ENCODE measurements at places on chromosomes 5 and 9.

DNA sequence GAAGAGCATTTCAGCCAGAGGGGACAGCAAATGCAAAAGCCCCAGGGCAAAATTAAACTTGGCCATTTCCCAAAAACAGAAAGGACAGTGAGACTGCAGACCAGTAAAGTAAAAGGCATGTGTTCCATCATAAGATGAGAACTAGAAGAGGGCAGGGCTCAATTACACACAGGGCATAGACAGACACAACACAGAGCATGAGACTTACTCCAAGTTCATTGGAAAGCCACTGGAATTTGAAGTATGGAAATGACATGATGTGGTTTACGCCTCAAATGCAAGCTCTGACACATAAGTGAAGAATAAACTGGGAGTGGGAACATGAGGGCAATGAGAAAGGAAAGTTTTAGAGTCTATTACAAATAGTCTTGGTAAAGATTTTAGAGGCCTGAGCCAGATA lies 446.6 kb upstream of the GRIA1 start:
- DNase-seq: no peak

DNA sequence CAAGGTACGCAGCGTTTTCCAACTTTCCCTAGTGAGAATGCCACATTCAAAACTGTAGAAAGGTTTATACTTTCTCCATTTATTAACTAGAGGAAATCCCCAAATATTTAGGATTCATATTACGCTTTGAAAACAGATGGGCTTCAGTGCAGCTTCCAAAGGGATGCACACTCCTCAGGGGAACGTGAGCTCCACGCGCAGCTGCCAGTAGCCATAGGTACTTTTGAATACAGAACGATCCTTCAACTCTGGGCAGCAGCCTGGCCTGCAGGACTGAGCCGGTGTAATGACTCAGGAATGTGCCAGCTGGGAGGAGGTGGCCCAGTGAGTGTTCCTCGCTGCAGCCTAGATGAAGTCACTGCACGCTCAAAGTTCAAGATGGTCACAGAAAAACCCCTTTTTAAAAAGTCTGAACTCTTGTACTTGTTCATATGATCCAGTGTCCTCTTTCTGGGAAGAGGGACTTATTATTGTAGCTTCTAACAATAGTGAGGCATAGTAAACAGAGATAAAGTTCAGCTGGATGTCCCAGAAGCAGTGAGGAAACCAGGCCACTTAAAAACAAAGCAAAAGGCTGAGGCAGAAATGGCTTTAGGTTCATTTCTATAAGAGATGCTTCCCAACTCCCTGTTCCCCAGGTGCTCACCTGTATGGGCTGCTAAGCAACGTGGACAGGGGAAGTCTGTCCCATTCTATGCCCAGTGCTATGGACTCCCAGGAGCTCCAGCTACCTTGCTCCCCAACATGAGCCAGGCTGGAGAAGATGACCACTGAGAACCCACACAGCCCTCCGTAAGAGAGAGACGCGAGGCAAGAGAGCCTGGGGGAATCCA lies 130.0 kb downstream of the LHFPL2 start:
- peak; percentile 89 for DNase-seq

GRCh38 chr9:113261917-113262671 lies 13.3 kb downstream of the CDC26 start:
- DNase-seq: no peak

GRCh38 chr5:168172760-168173223 lies 118.7 kb upstream of the WWC1 start:
- no peak for DNase-seq

- no peak for DNase-seq
These were observed 39.9 kb upstream of the RETREG1 start for GRCh38 chr5:16656561-16657191.

- DNase-seq: no peak
These were observed 26.1 kb upstream of the SLC6A3 start for GRCh38 chr5:1471240-1471853.

DNA sequence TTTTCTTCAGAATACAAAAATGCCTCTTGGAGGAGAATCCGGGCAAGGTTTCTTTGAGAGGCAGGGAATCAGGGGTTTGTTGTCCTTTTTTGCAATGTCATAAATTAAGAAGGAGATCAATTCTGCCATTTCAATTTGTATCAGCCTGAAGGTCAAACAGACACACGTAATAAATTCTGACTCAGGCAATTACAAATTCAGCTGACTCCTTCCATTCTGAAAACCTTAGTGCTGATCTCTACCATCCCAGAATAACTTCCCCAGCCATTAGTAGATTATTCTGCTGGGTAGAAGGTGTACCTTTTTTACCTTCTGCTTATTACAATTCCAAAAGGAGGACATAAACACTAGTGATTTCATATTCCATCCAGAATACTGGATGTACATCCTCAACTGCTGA lies 516.6 kb downstream of the AGTPBP1 start:
- no peak for DNase-seq

- peak; percentile 11 for DNase-seq
These were observed 1548.6 kb downstream of the EFNA5 start for GRCh38 chr5:106121972-106122605.

DNA sequence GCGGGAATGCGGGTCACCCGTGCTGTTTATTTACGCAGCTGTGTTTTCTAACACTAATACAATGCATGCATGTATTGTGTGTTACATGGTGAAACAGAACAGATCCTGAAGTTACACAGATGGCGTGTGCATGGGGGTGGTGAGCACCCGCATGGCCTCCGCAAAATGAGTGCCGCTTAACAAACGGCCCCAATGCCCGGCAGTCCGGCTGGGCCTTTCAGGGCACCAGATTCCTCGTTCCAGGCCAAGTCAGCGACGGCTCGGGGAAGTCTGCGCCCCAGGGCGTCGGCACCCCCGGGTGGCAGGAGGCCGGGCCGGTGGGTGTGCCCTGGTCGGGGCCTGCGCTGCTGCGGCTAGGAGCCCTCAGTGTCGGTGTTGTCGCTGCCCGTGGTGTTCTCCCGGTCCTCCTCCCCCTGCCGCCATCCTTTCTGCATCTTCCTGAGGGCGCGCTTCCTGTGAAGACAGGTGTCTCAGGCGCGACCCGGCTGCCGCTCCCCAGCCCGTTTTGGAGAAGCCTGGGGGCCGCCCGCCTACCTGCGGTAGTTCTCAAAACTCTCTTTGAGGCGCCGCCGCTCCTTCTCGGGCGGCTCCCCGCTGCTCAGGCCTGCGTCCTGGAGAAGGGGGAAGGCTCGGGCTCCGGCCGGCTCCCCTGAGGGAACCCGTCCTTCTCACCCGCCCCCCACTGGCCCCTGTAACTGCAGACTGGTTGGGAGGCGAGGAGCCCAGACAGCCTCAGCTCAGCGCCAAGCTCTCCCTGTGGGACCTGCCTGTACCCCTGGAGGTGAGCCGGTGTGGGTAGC lies 605 bp upstream of the DNLZ start:
- no peak for DNase-seq

GRCh38 chr9:97567894-97568202 lies 65.3 kb downstream of the TSTD2 start:
- no peak for DNase-seq

DNA sequence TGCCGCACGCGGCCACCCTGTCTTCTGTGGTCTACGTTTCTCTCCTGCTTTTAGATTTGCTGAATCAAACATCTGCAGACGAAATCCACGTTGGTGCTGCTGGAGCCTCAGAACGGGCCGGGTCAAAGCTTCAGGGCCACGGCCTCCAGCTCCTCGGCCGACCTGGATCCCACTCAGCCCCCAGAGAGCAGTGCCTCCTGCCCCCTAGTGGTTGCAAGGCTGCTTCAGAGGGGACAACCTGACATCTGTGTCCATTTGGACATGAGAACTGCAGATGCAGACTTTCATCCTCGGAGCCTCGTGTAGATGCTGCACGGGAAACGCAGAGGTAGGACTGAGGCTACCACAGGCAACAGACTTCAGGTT lies 23.0 kb upstream of the SLC6A3 start:
- DNase-seq: no peak

DNA sequence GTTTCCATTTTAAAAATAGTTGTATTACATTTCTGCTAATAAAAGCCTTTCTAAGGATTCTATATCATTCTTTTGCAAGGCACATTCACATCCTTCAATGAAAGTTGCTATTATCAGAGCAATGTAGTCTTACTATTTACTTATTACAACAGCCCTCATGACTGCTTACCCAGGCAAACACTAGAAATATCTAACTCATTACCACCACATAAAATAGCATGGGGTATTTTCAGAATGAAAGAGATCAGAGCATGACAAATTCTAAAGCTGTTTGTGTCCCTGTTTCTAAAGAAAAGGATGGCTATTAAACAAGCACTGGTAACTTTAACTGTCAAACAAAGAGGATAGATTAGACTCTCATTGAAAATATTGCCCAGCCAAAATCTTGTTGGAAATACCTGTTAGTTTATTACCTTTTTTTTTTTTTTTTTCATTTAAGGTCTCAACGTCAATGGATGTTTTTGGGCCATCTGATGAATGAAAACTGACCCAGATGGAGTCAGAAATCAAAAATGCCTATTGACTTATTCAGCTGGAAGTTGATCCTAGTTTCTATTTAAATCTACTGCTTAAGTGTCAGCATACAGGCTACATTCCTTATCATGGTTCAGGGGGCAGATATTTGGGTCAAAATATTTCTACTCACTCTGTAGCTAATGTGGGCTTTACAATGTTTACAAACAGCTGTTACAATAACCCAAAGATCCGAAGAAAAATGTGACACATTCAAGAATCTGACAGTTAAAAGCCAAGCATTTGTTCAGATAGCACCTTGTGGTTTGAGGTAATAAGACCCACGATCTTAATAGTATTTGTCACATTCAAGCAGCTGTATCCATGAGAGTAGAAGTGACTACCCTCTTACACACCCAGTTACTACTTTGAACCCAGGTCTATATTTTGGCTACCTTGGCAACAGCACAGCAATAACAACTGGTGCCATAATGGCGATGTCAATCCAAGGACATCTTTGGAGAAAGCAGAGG lies 554.8 kb upstream of the MEF2C start:
- DNase-seq: peak; percentile 19

DNA sequence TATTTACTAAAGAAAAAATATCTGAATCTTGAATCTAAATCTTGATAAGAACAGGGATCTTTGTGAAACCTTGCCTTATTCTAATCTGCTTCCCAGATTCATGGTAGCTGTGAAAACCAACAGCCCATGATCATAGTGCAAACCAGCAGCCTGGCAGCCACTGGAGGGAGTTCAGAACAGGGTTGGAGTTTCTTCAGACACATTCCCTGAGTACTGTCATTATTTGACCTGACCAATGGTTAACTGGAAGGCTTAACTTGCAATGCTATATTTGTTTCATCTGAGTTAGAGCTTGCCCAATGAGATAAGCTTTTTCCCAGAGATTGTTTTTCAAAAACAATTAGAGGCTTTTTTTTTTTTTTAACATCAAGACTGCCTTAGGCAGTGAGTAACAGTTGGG lies 47.8 kb downstream of the LOX start:
- DNase-seq: no peak

DNA sequence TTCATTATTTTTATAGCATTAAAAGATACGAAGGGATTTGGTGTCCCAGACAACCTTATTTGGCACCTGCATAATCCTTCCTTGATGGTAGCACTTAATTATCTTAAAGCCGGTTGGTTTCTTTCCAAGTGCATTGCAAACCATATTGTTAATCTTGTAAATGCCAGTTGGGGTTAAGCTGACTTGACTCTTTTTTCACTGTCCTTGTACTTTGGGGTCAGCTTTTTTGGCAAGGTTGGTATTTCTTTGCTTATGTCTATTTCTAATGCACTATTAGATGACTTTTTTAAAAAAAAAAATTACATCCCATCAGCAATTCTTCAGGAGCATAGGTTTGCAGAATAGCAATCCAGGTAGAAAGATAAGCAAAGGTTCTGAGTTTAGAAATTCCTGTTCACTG lies 466.8 kb upstream of the TLE4 start:
- DNase-seq: no peak

DNA sequence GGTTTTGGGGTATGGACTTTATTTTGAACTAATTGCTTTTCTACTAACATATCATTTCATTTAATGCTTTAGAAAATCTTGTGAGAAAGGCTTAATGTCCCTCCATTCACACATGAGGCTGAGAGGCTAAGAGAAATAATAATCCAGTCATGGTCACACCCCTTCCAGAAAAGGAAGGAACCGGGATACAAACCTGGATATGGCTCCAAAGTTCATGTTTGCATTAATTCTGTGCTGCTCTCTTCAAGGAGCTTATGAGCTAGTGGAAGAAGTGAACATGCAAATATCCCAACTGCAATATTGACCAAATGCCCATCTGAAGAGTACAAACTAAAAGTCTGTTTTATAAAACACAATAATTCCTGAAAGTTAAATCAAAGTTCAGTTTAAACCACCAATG lies 732.1 kb upstream of the RIOK2 start:
- DNase-seq: no peak

DNA sequence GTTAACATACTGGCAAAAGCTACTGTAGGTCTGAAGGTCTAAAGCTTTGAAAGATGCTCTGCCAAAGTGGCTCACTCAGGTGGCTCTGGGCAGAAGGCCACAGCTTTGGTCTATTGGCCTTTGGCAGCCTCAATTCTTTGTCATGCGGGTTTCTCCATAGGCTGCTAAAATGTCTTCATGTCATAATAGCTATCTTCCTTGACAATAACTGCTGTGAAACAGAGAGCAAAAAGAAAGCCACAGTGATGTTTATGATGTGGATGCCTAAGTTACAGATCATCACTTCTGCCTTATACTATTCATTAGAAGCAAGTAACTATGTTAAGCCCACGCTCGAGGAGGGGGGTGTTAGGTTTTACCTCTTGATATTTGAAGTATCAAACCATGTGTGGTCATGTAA lies 906.1 kb upstream of the CDH9 start:
- DNase-seq: no peak

GRCh38 chr5:52870448-52870847 lies 82.7 kb downstream of the ITGA1 start:
- no peak for DNase-seq

DNA sequence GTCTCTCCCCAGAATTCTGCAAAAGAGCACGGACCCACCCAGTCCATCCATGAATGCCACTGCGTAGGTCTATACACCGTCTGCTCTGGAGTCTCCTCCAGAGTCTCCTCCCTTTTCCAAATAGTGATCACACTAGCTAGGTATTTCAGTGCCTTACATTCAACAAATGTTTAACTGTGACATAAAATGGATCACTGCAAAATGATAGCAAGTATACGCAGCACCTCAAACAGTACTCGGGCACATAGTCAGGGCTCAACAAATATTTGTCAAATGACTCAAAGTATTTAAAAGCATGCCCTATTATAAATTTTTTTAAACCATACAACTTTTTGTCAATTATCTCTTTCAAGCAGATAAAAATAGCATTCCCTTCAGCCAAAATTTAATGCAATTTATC lies 60.5 kb downstream of the TLE1 start:
- no peak for DNase-seq

GRCh38 chr9:28909526-28909925 lies 1336.2 kb upstream of the C9orf72 start:
- DNase-seq: no peak

GRCh38 chr9:118503236-118503635 lies 799.0 kb downstream of the TLR4 start:
- no peak for DNase-seq
